ENCODE measurements at places on chromosomes 3 and 15.

DNA sequence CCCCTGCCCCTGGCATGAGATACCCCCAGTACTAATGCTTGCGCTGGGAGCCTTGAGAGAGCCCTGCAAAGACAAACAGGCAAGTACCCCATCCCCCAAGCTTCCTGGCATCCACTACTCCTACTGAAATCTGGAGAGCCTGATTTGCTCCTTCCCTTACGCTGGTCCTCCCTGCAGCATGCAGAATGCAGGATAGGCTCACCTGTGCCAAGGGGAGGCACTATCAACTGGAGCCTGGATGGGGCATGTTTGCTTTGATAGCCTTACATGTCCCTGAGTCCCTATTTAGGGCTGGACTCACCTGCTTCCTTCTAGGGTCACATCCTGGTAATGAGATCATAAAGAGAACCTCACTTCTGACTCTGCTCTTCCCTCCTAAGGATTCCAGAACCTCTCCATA, 42.9 kb downstream of the RAB11A start:
- no peak for DNase-seq

DNA sequence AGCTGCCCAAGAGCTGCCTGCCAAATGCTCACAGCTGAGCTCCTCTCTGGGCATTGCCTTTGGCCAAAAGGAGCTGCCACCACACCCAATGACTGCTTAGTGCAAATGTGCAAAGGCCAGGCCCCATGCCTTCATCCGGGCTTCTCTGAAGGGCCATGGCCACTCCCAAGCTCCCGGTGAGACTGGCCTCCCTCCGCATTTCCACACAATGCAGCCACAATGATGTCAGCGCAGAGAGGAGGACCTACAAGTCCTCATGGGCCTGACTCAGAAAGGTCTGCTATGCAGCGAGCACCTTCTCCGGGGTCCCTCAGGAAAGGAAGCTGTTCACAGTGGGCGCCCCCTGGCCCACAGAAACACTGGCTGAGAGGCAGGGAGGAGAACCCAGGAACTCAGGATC, 12.7 kb downstream of the OXTR start:
- no peak for DNase-seq

- no peak for DNase-seq
These were observed 5.0 kb downstream of the ZNF385D start for GRCh38 chr3:21745966-21746365.

- DNase-seq: no peak
These were observed 11.0 kb downstream of the CD47 start for GRCh38 chr3:108079877-108080276.

- DNase-seq: no peak
These were observed 785.9 kb downstream of the GRM7 start for GRCh38 chr3:7646851-7647250.

DNA sequence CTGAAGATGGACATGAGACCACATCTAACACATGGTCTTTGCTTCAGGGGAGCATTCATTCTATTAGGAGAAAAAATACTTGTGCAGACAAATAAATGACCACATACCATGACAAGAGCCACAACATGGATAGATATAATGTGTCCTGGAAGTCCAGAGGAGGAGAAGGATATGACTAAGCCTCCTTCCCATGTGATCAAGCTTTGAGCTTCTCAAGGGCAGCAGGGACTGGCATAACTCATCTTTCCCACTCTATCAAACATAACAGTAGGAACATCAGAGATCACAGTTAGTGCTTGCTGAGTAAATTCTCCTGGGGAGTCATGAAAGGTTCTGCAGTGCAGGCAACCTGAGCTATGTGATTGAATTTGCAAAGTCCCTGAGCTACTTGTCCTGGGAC, 86.0 kb upstream of the LPP start:
- peak; percentile 18 for DNase-seq

- DNase-seq: no peak
These were observed 41.4 kb downstream of the CHSY1 start for GRCh38 chr15:101210466-101210865.

GRCh38 chr3:186172353-186172752, 63.5 kb upstream of the ETV5 start:
- no peak for DNase-seq

GRCh38 chr3:85254738-85255137, 295.9 kb downstream of the CADM2 start:
- DNase-seq: no peak

DNA sequence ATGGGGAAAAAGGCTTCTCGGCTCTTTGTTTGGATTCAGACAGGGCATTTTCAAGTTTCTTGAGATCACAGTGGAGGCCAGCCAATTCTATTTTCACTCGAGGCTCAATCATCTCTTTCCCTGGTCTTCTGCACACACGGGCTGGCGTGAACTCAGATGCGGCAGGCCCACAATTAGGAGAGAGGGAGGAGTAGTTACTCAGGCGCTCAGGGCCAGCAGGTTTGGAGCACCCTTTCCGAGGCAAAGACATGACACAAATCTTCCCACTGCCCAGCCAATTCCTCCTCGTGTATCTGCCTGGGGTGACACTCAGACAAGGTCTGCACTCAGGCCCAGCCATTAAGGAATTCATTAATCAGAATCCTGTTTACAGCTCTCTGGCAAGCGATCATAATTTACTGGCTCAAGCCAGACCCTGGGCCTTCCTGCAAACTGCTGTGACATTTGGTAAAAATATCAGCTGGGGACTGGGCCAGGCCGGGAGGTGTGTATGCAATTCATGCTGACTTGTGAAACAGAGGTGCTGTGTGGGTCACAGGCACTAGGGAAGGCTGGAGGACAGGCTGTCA, 68.1 kb upstream of the TLE3 start:
- no peak for DNase-seq

DNA sequence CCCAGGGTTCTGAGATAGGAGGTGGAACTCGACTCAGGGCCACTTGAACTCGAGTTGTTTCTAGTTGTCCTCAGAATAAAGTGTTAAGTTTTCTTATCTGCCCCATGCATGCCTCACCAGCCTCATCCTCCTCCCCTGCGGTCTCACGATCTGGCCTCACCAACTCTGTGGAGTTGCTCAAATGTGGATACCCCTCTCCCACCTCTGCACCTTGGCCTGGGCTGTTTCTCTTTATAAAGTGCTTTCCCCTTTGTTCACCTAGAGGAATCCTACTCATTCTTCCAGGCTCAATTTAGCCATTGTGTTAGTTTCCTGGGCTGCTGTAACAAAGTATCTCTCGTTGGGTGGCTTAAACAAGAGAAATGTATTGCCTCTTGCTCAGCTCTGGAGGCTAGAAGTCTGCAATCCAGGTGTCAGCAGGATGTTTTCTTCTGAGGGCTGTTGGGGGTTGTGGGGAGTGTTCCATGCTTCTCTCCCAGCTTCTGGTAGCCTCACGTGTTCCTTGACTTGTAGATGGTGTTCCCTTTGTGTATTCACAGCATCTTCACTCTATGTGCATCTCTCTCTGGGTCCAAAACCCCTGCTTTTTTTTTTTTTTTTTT, 100.7 kb downstream of the MEX3B start:
- no peak for DNase-seq

DNA sequence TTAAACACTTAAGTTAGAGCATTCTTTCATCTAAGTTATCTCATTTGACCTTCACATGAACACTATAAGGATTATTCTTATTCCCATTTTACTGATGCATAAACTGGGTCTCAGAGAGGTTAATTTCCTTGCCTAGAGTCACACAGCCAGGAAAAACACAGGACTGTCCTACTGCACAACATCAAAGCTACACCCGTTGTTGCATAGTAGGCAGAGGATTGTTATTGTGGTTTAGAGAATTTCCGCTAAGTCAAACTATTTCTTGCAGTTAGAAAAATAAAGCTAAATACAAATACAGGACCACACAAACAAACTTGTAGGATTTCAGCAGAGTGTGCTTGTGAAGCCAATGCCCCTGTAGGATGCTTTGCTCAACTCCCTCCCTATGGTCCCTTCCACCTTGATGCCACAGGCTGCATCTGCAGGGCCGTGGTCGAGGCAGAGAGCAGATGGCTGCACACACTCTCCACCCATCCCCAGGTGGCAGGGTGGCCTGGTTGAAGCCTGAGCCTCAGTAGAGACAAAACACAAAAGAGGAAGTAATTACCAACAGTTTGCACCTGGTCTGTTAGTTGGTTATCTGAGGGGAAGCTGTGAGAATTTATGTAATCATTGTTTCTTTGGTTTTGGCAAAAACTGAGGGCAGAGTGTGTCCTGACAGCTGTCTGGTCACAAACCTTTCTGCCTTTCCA, 41.1 kb upstream of the SKOR1 start:
- DNase-seq: no peak

DNA sequence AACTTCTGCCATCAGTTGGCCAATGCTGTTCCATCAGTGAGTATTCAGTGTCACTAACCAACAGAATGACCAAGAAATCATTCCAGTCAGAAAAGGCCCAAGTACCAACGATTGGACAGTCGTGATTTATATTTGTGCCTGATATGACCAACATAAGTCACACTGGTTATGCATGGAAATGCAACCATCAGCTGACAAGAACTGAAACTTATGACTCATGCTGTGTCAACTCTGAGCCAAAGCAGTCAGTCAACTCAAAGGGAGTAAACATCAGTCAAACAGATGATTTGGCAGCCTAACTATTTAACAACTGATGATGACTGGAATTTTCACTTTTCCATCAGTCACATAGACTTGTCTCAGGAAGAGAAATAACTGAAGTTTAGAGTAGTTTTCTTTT, 142.4 kb downstream of the ANXA2 start:
- DNase-seq: peak; percentile 55

DNA sequence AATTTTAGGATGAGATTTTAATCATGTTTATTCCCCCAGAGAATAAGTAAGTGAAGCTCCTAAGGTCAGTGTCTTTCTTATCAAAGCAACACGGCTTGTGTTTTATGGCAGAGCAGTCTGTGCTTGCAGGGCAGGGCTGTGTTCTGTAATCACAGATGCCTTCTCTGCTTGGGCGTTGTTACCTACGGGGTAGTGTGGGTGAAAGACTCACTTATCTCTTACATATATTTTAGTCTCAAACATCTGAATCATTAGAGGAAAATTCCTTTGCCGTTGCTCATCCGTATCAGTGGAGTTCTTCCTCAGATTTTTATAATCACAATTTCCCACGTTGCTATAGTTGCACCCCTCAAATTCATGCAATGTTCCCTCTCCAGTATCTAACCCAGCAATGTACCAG, 271.7 kb upstream of the MEIS2 start:
- DNase-seq: no peak

- DNase-seq: no peak
These were observed 294.0 kb upstream of the ATP10A start for GRCh38 chr15:26157081-26157480.

GRCh38 chr3:17456046-17456445, 286.4 kb downstream of the TBC1D5 start:
- no peak for DNase-seq

- no peak for DNase-seq
These were observed 16.0 kb upstream of the RNF7 start for GRCh38 chr3:141722081-141722480.

GRCh38 chr3:195221876-195222617, 48.9 kb downstream of the XXYLT1 start:
- no peak for DNase-seq

- DNase-seq: no peak
These were observed 123.9 kb upstream of the GRM7 start for GRCh38 chr3:6736836-6737629.

DNA sequence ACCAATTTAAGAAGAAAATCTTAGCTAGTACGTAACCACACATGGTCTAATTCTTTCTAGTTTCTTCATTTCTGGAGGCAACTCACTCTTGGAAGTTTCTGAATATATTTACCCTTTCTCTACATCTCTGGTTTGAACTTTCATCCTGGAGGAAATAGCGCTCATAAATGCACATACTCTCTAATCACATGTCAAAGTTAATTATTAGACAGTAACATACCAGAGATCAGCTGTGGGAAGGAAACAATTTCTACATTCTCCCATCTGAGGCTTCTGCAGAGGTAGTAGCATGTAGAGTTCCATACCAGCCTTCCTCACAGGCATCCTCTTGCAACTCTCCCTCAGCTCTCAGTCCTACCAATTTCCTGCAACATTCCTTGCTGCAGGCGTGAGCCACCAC, 132.5 kb downstream of the RBPMS2 start:
- DNase-seq: peak; percentile 50

- DNase-seq: no peak
These were observed 333.7 kb upstream of the EPHA3 start for GRCh38 chr3:88773766-88774165.

DNA sequence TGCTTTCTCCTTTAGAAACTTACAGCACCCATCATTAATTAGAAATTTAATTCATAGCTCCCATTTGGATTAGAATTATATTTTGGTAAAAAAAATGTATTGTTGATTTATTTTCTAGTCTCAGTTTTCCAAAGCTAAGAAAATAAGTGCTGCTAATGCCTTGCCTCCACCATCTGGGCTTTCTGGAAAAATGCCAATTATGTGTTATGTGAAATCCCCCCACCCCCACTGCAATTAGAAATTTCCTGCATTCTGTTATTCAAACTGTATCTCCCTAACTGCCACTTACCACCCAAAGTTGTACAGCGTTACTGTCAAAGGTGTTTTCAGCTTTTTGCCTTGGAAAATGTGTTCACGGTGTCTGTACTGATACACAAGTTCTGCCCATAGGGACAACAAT, 617.2 kb upstream of the UBE2E2 start:
- DNase-seq: no peak

- no peak for DNase-seq
These were observed 63.5 kb upstream of the KLF13 start for GRCh38 chr15:31262901-31263671.

DNA sequence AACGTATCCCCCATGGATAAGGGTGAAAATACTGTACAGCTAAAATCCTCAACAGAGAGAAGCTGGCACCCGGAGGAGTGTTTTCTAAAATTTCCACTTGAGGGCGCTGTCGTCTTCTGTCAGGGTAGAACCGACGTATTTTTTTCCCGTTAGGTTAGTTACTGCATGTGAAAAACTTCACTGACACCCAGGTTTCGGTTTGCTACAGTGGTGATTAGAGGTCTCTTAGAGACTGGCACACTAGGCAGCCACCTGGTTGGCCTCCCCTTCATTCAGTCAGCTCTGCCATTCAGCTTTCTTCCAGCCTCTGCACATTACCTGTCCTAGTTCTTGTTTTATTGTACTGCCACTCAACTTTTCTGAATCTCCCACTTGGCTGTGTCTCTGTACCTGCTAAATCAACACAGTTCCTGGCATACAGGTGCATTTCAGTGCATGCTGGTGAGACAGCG, 18.4 kb downstream of the CCK start:
- peak; percentile 78 for DNase-seq

GRCh38 chr3:49124991-49125670, 4.5 kb upstream of the USP19 start:
- DNase-seq: no peak

GRCh38 chr3:64890006-64890405, 202.2 kb upstream of the ADAMTS9 start:
- DNase-seq: no peak

DNA sequence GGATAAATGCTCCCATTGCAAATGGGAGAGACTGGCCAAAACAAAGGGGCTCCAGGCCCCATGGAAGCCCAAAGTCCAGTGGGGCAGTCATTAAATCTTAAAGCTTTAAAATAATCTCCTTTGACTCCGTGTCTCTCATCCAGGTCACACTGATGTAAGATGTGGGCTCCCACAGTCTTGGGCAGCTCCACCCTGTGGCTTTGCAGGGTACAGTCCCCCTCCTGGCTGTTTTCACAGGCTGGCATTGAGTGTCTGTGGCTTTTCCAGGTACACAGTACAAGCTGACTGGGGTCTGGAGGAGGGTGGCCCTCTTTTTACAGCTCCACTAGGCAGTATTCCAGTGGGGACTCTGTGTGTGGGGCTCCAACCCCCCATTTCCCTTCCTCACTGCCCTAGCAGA, 45.9 kb downstream of the NIPA2 start:
- DNase-seq: no peak

Data from SW480 (cell line).